ENCODE measurements at places on chromosomes 2 and 18.

GRCh38 chr2:86525421-86526340, 37.6 kb downstream of the CHMP3 start:
- no peak for DNase-seq
- H3K36me3 ChIP-seq, result peaks cover 18% of the 10 kb centered on the region
- no peak overlapping the region for H3K27ac ChIP-seq
- no peak overlapping the region for H3K4me3 ChIP-seq
- no peaks in the 10 kb centered on the region for H3K27me3 ChIP-seq
- H3K4me1 ChIP-seq, result peaks cover 6% of the 10 kb centered on the region

GRCh38 chr2:165857876-165858275, 63.8 kb upstream of the GALNT3 start:
- peaks cover 2% of the 10 kb centered on the region for H3K36me3 ChIP-seq
- DNase-seq, result no peak
- no peak overlapping the region for H3K27ac ChIP-seq
- H3K4me1 ChIP-seq, result no peaks in the 10 kb centered on the region

- no peak overlapping the region for H3K4me3 ChIP-seq
- H3K27me3 ChIP-seq, result no peaks in the 10 kb centered on the region
- H3K36me3 ChIP-seq, result peaks cover 1% of the 10 kb centered on the region
- H3K4me1 ChIP-seq, result peaks cover 6% of the 10 kb centered on the region
- no peak overlapping the region for H3K27ac ChIP-seq
Measured at GRCh38 chr2:102743259-102743658, 18.6 kb upstream of the TMEM182 start.

DNA sequence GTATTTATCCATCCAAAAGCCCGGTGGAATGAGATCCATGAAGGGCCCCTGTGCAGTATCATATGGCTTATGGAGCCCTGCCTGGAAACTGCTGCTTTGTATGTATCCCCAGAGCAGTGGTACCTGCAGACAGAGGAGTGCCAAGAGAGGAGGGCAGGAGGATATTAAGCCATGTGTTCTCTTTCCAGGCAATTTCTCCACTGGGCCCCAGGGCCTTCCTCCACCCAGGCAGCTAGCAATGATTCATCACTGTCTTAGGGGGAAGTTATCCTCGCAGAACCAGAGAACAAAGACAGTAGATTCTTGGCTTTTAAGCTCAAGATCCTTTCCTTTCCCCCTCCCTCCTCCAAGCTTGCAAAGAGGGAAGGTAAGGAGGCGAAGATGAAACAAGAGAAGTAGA, 98.1 kb downstream of the LRRC30 start:
- H3K27me3 ChIP-seq, result no peaks in the 10 kb centered on the region
- H3K36me3 ChIP-seq, result peaks cover 1% of the 10 kb centered on the region
- no peaks in the 10 kb centered on the region for H3K4me1 ChIP-seq
- DNase-seq, result no peak
- H3K27ac ChIP-seq, result no peak overlapping the region

DNA sequence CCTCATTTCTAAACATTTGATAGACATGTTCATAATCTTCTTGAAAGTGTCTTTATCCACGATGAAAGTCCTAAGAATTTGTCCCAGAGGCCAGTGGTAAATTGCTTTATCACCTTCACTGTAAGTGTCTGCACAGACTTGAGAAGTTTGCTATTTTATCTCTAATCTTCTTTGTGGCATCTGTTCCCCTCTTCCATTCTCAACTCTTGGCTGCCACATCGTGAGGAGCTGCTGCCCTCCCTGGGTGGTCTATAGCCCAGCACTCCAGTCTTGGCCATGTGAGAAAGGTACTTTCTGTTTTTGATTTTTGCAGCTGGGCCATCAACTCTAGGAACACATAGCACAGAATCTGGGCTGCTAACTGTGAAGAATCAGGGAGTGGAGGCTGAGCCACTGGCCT, 45.5 kb downstream of the SLC14A2 start:
- no peaks in the 10 kb centered on the region for H3K27me3 ChIP-seq
- H3K27ac ChIP-seq, result peak overlapping the region; percentile 13
- peaks cover 2% of the 10 kb centered on the region for H3K36me3 ChIP-seq
- no peak for DNase-seq

DNA sequence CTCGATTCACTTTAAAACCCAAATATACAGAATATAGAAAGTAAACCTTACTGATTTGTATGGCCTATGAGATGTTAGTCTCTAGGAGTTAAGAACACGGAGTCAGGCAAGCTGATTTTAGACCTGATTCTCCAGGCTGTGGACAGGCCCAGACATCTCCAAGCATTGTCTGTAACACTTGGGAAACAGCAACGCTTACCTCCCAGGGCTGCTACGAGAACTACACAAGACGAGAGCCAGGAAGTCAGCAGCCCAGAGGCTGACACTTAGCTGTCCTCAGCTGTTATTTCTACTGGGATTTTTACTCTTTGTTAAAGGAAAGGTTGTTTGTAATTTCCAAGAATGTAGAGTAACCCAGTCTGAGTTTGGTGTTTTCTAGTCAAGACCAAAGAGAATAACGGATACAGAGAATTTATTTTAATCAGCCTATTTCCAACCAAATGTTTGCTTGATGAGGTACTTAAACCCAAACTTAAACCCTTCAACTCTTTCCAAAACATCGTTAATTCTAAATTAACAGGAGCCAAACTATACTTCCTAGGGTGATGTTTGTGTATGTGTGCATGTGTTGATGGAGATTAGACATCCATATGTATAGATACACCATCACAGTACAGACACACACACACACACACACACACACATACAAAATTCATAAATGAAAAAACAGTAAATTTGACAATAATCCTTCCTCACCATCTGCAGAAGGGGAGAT, 123.4 kb downstream of the LAMA1 start:
- no peaks in the 10 kb centered on the region for H3K4me1 ChIP-seq
- H3K36me3 ChIP-seq, result no peaks in the 10 kb centered on the region
- H3K27ac ChIP-seq, result no peak overlapping the region
- no peak for DNase-seq
- no peak overlapping the region for H3K4me3 ChIP-seq

GRCh38 chr2:41414486-41415230, 633.2 kb upstream of the PKDCC start:
- H3K36me3 ChIP-seq, result no peaks in the 10 kb centered on the region
- no peak overlapping the region for H3K4me3 ChIP-seq
- no peaks in the 10 kb centered on the region for H3K4me1 ChIP-seq
- H3K27me3 ChIP-seq, result peaks cover 9% of the 10 kb centered on the region
- no peak for DNase-seq
- H3K27ac ChIP-seq, result no peak overlapping the region

DNA sequence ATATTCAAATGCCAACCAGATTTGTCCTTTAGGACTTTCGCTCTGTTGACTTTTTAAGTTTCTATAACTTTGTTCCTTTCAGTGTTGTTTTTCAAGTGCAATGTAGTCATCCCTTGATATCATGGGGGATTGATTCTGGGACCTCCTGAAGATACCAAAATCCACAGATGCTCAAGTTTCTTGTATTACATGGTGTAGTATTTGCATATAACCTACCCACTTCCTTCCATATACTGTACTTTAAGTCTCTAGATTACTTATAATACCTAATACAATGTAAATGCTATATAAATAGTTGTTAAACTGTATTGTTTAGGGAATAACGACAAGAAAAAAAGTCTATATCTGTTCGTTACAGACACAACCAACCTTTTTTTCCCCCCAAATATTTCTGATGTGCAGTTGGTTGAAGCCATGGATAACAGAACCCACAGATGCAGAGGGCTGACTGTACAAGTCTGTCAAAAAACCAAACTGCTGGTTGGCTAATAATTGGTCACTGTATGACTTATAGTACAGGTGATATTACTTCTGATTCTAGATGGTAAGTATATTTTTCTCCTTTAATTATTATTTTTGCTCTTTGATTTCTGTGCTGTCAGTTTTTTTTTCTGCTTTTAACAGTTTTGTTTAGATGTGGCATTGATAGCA, 201.7 kb upstream of the STON1 start:
- no peaks in the 10 kb centered on the region for H3K27me3 ChIP-seq
- H3K4me3 ChIP-seq, result no peak overlapping the region
- H3K27ac ChIP-seq, result no peak overlapping the region
- peaks cover 2% of the 10 kb centered on the region for H3K36me3 ChIP-seq

DNA sequence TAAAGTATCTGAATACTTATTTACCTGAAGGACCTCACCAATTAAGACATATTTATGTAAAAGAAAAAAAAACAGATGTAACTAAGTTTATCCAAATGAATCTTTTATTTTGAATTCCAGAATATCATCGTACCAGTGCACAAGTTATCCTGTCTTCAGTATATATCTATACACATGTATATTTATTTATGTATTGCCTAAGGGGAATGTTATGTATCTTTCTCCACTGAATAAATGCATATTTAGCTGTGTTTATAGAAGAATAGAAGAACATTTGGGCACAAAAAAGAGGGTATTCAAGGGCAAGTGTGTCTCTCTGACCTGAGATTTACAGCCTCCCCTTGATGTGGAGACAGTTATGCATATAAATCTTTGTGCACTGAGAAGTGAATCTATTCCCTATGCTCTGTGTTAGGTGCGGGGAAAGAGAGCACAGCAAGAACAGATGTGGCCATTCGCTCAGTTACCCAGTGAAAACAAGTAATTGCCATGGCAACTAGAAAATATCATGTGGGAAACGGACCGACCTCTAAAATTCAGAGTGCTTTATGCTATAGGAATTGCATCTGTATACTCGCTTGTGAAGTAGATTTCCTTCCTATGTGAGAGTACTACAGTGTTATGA, 39.5 kb upstream of the ASXL3 start:
- H3K27me3 ChIP-seq, result no peaks in the 10 kb centered on the region
- H3K4me1 ChIP-seq, result no peaks in the 10 kb centered on the region
- no peaks in the 10 kb centered on the region for H3K36me3 ChIP-seq

DNA sequence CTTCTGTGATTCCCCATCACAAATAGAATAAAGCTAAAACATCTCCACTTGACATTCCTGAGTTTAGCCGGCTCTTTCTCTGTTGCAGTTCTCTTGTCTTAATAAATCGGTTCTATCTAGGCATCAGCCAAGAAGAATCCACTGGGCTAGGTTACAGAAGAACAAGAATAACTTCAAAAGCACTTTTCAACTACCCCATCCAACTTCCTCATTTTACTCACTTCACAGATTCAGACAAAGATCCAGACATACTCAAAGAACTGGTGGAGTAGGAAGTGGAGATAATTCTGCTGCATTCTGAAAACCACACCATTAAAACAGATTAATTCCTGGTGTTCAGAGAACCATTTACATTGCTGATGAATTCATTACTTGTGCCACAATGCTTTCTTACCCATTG, 9.6 kb upstream of the ALPK2 start:
- H3K36me3 ChIP-seq, result no peaks in the 10 kb centered on the region
- H3K27ac ChIP-seq, result no peak overlapping the region

DNA sequence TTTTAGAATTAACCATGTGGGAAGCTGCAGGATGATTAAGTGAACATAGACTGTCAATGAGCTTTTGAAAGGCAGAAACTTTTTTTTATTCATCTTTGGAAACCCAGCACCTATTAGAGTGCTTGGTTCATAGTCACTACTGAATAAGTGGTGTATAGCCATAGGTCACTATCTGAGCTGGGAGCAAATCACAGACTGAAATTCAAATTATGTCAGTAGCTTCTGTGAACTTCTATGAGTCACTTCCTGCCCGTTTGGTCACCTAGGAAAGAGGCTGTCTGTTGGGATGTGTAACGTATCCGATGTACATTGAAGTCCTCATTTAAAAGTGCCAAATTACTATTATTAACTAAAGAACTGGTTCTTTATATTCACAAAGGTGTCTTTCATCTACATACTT, 20.5 kb upstream of the SLC40A1 start:
- H3K27ac ChIP-seq, result no peak overlapping the region
- no peaks in the 10 kb centered on the region for H3K4me1 ChIP-seq
- H3K36me3 ChIP-seq, result no peaks in the 10 kb centered on the region
- no peaks in the 10 kb centered on the region for H3K27me3 ChIP-seq
- DNase-seq, result no peak

GRCh38 chr2:165373278-165374010, 96.1 kb upstream of the CSRNP3 start:
- peaks cover 3% of the 10 kb centered on the region for H3K27me3 ChIP-seq
- H3K27ac ChIP-seq, result no peak overlapping the region
- no peak for DNase-seq

- H3K36me3 ChIP-seq, result no peaks in the 10 kb centered on the region
- no peaks in the 10 kb centered on the region for H3K4me1 ChIP-seq
- no peak overlapping the region for H3K4me3 ChIP-seq
- H3K27ac ChIP-seq, result no peak overlapping the region
- no peak for DNase-seq
Measured at GRCh38 chr2:64679673-64680425, 26.1 kb upstream of the SERTAD2 start.

GRCh38 chr2:26615860-26616705, 25.1 kb downstream of the CIB4 start:
- no peaks in the 10 kb centered on the region for H3K36me3 ChIP-seq
- H3K4me1 ChIP-seq, result no peaks in the 10 kb centered on the region
- no peak overlapping the region for H3K27ac ChIP-seq

DNA sequence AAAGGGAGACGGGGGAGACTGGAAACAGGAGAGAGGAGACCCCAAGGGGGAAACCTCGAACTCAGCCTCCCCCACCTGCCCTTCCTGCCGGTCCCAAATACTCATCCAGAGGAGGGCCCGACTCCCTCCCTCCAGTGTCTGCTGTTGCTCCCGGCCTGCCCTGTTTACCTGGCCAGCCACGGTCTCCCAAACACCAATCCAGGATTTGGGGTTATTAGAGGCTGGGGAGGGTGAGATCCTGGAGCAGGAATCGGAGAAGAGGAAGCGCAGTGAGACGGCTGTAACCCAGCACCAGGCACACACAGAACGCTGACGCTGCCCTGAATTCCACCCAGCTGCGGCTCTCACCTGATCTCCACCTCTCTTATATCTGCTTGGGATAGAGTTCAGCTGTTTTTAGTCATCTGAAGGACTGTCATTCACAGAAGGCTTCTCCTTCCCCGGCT, 213.0 kb downstream of the TNS1 start:
- DNase-seq, result no peak
- H3K36me3 ChIP-seq, result peaks cover 2% of the 10 kb centered on the region
- H3K27ac ChIP-seq, result peak overlapping the region; percentile 54
- H3K4me3 ChIP-seq, result peak overlapping the region; percentile 66
- peaks cover 32% of the 10 kb centered on the region for H3K4me1 ChIP-seq

GRCh38 chr18:44788334-44788733, 107.6 kb downstream of the SETBP1 start:
- H3K36me3 ChIP-seq, result no peaks in the 10 kb centered on the region
- H3K27me3 ChIP-seq, result no peaks in the 10 kb centered on the region
- H3K4me1 ChIP-seq, result no peaks in the 10 kb centered on the region
- no peak for DNase-seq
- H3K27ac ChIP-seq, result no peak overlapping the region

- H3K4me1 ChIP-seq, result no peaks in the 10 kb centered on the region
- no peak for DNase-seq
- H3K36me3 ChIP-seq, result peaks cover 13% of the 10 kb centered on the region
Measured at GRCh38 chr18:80042785-80043184, 8.6 kb downstream of the RBFA start.
